ENCODE measurements at places on chromosomes 13 and 19.

- DNase-seq = no peak
Measured at GRCh38 chr13:18943273-18943672, 238.4 kb downstream of the TUBA3C start.

- peak; percentile 38 for DNase-seq
Measured at GRCh38 chr13:113742000-113742441, 17.0 kb upstream of the TMEM255B start.

GRCh38 chr19:52679598-52679997 is 41.4 kb upstream of the ZNF83 start:
- DNase-seq = no peak

GRCh38 chr13:73991384-73991783 is 142.8 kb downstream of the KLF12 start:
- no peak for DNase-seq

DNA sequence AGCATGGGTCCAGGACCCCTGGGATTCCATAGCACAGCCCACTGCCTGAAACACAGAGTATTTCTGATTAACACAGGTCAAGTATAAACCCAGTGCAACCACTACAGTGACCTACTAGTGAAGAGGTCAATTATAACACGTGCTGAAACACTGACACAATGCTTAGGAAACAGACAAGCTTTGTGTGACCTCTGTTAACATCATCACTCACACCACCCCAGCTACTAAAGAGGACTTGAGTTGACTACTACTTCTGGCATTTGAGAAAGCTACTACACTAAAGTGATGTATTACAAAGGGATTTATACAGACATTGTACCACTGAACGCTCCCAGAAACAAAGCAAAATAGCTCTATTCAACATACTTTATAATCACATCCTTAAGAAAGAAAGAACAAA is 1935.9 kb upstream of the PCDH20 start:
- no peak for DNase-seq

- DNase-seq = no peak
Measured at GRCh38 chr13:33204130-33204927, 81.2 kb downstream of the STARD13 start.

DNA sequence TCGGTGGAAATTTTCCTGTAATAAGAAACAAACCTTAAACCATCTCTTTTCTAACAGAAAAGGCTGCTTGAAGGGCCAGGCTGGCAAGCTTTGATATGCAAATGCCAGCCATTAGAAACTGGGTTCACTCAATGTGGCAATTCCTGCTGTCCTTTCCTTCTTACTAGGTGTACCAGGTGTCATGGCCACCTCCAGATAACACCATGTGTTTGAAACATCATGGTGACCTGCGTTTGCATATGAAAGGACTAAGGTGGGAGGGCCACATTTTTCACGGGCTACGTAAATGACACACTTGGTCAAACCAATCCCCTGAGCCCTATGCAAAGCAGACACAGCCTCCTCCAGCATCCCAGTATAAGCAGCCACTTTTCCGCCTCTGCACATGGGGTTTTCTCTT is 789.1 kb upstream of the SLITRK5 start:
- no peak for DNase-seq

GRCh38 chr19:41595890-41596280 is 19.9 kb downstream of the CEACAM21 start:
- no peak for DNase-seq

DNA sequence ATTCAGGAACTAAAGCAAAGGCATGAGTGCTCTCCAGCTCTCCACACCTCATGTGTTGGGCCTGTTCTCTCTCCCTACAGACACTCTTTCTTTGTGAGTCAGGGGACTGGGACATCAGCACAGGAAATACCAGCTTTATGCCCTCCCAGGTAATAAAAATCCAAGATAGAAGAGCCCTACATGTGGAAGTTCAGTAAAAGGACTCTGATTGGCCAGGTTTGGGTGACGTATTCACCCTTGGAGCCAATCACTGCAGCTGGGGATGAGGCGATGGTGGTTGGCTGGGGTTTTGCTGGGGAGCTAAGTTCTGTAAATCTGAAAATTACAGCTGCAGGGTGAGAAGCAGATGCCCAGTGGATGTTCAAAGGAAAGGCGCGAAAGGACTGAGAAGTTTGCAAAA is 32.5 kb downstream of the CCDC70 start:
- DNase-seq = no peak

DNA sequence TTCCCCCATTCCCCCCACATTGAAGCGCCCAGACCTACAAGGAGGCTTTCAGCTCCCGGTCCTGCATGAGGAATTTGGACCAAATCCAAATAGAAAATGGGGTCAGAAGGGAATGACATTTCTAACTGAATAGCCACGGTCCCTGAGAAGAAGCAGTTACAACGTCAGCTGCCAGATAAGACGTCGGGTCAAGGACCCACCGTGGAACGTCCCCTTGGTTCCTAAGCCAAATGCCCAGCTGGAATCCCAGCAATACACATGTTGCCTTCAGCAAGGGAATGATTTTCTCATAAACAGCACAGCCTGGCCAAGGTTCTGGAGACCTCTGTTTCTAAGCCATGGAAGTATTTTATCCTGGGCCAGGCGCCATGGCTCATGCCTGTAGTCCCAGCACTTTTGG is 109.1 kb upstream of the PEG3 start:
- no peak for DNase-seq

DNA sequence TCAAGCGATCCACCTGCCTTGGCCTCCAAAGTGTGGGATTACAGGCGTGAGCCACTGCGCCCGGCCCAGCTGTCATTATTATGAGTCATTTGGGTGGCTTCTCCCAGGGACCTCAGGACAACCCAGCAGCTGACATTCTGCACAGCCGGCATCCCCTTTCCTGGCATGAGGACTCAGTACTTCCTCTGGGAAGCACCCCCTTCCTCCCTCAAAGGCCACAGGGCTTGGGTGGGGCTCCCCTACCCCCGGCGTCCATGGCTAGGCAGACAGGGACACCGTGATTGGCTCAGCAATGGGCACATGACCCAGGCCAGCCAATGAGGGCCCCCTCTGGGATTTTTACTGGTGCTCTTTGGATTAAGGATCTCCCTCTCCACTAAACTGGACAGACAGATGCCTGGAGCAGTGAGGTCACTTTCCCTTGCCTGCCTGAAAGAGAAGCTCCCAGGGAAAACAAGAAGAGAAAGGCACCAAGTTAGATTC is 6.0 kb downstream of the KANK2 start:
- DNase-seq = no peak
